ENCODE measurements at places on chromosomes 2 and 18.

DNA sequence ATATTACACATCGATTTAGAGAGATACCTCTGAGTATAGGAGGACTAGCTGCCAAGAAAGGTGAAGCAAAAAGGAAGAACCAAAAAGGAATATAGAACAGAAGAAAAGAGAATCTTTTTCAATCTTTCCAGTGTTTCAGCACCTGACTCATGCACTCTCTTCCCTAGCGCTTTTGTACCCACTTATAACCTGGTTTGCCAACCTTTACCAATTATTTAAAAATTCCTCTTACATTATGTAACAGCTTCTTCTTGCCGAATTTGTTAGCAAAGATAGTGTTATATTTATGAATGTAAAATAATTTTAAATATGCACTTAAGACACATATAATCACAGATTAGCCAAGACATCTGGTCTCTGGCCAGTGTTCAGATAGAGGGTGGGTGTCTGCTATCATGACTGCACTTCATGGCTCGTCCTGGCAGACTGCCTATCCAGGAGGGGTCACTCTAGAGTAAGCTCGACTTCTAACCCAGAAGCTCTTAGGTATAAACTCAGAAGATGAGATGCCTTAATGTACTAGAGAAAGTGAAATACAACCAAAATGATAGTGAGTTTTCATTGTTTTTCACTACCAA, 122.9 kb downstream of the ATAD2B start:
- no peak for DNase-seq

GRCh38 chr2:109459485-109459884, 154.3 kb downstream of the SEPTIN10 start:
- DNase-seq: no peak

DNA sequence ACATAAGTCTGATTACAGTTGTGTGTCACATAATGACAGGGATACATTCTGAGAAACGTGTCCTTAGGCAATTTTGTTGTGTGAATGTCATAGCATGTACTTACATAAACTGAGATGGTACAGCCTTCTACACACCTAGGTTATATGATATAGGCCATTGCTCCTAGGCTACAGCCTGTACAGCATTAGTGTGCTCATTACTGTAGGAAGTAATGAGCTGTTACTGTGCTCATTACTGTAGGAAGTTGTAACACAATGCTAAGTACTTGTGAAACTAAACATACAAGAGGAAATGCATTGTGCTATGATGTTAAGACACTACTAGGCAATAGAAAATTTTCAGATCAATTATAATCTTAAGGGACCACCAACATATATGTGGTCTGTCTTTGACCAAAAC, 72.8 kb downstream of the UPP2 start:
- no peak for DNase-seq

DNA sequence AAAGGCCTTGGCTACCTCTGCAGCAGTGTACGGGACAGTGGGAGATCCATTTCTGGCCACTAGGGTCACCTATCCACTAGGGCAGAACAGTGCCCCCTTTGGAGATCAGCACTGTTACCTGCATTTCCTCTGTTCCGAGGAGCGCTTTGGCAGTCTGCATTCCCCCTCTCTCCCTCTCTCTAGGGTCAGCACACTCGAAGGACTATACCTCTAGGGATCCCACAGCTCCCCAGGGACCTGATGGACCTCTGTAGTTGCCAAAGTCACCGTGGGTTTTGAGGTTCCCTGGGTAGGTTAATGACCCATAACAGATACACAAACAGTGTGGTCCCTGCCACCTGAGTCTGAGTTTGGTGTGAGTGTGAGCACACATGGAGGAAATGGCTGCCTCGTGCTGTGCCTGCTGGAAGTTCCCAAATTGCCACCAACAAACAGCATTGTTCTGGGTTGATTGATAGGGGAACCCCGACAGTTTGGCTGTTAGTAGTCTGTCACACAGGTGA, 99.8 kb upstream of the VWC2L start:
- DNase-seq: no peak

DNA sequence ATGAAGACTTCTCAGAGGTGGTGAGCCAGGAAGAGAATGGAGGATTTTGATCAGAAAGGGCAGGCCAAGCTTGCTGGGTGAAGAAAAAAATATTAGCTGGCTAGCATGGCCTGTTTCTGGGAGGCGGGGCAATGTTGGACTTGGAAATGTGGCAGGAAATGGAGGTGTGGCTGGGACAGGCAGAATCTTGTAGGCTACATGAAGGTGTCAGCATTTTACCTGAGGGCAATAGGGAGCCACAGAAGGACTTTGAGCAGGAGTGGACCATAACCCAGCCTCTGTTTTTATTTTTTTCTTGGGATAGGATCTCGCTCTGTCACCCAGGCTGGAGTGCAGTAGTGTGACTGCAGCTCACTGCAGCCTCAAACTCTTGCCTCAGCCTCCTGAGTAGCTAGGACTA, 31.7 kb downstream of the EMX1 start:
- DNase-seq: no peak

- DNase-seq: no peak
These were observed 816 bp downstream of the GALNT14 start for GRCh38 chr2:31137211-31138036.

- no peak for DNase-seq
These were observed at the start of gene ZNF385B for GRCh38 chr2:179861416-179862067. Gene ZNF385B, minus strand, starts transcription at chr2:179861612.

DNA sequence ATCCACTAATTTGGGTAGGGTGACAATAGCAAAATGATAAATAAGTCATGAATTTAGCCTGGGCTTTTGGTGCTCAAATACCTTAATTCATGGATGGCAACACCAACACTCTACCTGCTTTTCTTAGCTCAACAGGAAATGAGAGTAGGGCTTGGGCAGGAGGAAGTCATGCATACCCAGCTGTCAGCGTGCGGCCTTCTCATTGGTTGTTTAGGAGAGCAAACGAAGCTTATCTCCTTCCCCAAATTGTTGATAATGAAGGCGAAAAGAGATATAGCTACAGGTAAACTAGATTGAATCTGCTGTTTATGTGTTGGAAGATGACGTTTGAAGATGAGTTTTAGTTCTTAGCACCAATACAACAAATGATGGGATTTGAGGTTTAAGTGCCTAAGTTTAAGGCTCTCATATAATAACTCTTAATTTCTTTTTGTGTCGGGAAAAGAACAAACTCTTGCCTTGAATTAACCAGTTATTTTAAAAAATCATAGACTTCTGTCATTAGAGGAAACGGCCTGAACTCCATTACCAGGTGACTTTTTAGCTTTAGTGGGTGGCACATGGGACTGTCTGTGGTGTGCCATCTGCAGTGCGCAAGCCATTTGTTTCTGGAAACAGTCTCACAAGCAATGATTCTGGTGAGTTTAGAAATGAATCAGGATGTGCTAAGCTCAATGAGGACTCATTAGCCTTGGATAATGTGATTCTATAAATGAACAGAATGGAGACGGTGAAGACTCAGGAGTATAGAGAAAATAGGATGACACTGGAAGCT, 19.8 kb downstream of the MAP4K4 start:
- no peak for DNase-seq

- peak; percentile 27 for DNase-seq
These were observed 191.0 kb downstream of the GRB14 start for GRCh38 chr2:164430166-164430783.

GRCh38 chr2:159010963-159011362, 42.5 kb downstream of the TANC1 start:
- no peak for DNase-seq

- DNase-seq: no peak
These were observed 26.1 kb downstream of the RAB31 start for GRCh38 chr18:9734189-9734588.

DNA sequence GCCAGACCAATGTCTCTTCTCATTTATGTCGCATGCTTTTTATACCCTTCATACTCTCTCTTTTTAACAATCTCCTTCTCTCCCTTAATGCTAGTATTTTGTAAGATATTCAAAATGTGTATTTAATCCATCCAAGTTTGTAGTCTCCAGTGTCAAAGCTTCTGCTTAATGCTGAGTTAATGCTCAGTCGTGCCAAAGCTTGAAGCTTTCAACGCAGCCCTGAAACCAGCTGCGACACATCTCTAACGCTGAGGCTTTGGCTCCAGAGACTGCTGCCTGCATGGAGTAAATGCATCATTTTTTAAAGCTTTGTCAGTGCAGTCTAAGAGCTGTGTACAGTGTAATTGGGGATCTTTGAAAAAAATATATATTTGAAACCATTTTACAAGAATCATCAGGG, 2108.8 kb upstream of the PIK3C3 start:
- no peak for DNase-seq

- DNase-seq: no peak
These were observed 12.5 kb downstream of the NMS start for GRCh38 chr2:100482741-100483140.

GRCh38 chr2:25936889-25937545, 45.3 kb downstream of the KIF3C start:
- no peak for DNase-seq

DNA sequence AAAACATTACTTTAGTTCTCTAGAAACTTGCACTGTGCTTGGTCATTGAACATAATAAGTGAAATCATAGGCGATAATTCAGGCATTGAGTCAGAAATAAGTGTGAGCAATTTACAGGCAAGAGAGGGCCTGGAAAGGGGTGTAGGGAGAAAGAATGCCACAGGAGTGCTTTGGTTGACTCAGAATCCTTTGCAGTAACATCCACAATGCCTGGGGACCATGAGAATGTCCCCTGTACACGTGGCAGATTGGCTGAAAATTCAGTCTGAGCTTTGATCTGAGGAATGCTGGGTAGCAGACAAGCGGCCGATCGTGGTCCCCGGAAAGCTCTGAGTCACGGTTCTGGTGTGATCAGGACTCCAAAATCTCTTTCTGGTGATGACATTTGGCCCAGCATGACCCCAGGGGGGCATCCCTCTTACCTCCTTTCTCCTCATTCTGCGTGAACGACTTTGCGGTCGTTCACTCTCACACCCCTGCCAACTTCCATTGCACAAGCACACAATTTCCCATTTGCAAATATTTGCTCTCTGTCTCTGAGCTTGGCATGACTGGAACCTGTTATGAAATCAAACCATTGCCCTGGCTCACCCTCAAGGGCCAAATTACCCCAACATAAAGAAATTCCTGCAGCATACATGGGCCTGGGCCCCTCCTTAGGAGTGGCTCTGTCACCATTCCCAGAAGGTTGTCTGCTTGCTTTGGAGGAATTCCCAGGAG, 305.0 kb upstream of the EPAS1 start:
- DNase-seq: peak; percentile 72

DNA sequence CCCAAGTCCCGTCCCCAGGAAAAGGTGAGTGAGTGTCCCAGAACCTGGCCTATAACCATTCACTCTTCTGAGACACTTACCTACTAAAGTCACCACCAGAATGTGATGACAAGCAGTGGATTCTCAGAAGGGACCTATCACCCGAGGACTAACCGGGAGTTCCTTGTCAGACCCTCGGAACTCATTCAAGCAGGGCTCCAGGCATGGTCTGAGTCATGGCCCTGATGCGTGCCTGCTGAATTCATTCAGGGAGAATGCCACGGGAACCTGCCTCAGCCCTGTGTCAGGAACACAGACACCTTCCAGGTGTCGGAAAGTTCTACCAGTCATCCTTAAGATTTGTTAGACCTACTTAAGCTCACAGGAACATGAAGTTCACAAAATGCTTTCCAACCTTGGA, 29.8 kb downstream of the ALPK2 start:
- DNase-seq: no peak

DNA sequence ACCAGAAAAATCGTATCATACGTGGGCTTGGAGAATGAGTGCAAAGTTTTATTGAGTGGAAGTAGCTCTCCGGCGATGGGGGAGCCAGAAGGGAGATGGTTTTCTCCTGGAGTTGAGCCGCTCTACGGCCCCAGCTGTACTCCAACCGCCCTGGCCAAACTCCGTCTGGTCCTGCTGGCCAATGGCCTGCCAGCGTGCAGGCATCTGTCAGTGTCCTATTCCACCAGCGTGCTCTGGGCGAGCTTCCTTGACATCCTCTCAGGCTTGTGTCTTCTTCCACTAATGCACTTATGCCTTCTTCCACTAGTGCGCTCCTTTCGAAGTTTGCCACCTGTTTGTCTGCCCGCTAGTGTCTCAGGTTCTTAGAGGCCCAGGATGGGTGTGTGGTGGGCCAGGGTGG, 345.5 kb upstream of the CDH19 start:
- no peak for DNase-seq

DNA sequence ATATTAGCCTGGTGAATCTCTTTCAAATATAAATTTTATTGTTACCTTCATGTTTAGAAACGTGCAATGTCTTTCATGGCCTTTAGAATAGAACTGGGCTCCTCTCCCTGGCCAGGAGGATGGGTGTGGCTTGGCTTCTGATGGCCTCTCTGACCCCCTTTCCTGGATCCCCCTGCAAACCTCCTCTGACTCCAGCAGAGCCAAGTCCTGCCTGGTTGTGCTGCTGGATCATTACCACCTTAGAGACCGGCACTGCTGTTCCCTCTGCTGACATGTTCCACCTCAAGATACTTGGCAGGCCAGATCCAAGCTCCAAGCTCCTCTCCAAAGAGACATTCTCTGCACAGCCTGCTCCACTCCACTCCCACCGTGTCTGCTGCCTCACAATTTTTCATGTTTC, 823.8 kb upstream of the HS6ST1 start:
- no peak for DNase-seq

DNA sequence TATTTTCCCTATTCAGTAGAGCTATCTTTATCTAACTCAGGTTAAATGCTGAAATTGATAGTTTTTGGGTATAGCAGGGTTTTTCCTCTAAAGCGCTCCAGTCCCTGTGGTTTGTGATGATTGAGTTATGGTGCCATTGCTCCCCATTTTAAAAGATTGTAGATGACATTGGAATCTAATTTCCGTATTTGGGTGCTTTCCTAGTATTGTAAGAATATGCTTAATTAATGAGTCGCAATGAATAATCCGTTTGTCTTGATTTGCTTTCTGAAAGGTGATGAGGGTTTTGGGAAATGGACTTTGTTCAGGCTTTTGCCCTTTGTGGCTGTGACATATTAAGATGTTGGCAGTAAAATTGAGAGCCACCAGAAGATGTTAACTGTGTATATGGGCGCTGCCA, 3.9 kb downstream of the RPS7 start:
- DNase-seq: no peak

DNA sequence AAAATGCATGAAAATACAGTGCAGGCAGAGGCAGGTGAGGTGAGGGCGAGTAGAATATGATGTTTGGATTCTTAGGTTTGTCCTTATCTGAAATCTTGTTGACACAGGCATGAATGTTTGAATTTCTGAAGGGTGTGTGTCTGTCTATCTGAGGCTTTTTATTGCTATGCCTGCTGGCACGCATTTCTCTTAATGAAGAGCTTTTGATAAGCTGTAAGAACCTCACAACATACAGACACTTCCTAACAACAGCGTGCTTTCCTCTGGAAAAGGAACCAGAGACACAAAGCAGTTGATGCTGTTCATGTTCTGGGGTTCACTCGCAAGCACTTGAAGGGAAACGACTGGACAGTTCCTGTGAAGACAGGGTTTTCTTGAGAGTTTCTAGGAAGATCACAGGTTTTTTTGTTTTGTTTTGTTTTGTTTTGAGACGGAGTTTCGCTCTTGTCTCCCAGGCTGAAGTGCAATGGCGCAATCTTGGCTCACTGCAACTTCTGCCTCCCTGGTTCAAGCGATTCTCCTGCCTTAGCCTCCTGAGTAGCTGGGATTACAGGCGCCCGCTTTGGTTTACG, 33.3 kb upstream of the CABLES1 start:
- no peak for DNase-seq

Data from stromal cell of bone marrow (primary cell).